ENCODE measurements at places on chromosomes 5 and 9. TPM values are rescaled to one million over a fixed set of nuclear protein-coding genes. Genes with fewer than 3 reads are reported as not detected.

GRCh38 chr5:3456121-3456681 is 139.4 kb upstream of the IRX1 start:
- no peak for DNase-seq

GRCh38 chr5:122775550-122776542 is 966 bp downstream of the SNX2 start:
- DNase-seq: no peak

GRCh38 chr9:76766126-76766525 is 1.9 kb downstream of the PCA3 start:
- no peak for DNase-seq

GRCh38 chr5:91888810-91889209 is 505.7 kb upstream of the ARRDC3 start:
- no peak for DNase-seq

GRCh38 chr5:160655717-160656116 is 196.3 kb downstream of the ATP10B start:
- DNase-seq: no peak

- no peak for DNase-seq
Observed at GRCh38 chr9:117616431-117616831, 87.8 kb upstream of the TLR4 start.

DNA sequence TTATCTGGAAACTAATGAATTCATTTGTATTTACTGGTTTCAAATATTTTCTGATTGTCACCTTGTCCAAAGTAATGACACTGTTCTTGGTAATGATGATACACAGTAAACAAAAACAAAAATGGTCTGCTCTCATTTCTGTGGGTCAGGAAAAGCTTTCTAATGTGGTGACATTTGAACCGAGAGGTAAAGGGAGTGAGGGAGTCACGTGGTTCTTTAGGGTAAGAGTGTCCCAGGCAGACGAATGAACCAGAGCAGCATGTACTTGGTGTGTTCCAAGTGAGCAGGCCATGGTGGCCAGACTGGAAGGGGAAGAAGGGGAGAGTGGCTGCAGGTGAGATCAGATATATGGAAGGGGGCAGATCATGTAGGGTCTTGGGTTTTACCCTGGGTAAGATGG is 247.0 kb upstream of the SLC30A5 start:
- DNase-seq: no peak

GRCh38 chr9:135048758-135049444 is 38.6 kb upstream of the OLFM1 start:
- DNase-seq: peak; percentile 85

GRCh38 chr9:106722051-106722753 is 140.8 kb upstream of the ZNF462 start:
- DNase-seq: no peak

GRCh38 chr9:107176436-107177151 is 106.5 kb upstream of the RAD23B start:
- no peak for DNase-seq

- no peak for DNase-seq
Observed at GRCh38 chr5:20145240-20145639, 157.2 kb upstream of the CDH18 start.

DNA sequence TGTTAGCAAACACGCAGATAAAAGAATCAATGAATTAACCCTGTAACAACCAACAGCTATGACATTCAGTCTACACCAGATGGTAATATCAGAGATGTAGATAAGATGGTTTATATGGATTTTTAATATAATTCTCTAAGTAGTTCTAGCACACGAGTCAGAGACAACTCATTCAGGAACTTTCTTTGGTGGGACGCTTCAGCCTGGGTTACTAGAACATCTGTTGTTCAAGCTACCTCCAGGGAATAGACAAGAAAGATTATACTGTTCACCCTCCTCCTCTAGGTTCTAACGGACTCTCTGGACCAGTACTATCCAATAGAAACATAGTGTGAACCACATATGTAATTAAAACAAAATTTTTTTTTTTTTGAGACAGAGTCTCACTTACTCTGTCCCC is 73.8 kb downstream of the RAPGEF1 start:
- no peak for DNase-seq

GRCh38 chr5:98639274-98639673 is 134.2 kb upstream of the RGMB start:
- no peak for DNase-seq

- no peak for DNase-seq
Observed at GRCh38 chr5:143653256-143653655, 158.7 kb upstream of the HMHB1 start.

GRCh38 chr9:89963280-89963679 is 358.5 kb downstream of the GADD45G start:
- DNase-seq: no peak

DNA sequence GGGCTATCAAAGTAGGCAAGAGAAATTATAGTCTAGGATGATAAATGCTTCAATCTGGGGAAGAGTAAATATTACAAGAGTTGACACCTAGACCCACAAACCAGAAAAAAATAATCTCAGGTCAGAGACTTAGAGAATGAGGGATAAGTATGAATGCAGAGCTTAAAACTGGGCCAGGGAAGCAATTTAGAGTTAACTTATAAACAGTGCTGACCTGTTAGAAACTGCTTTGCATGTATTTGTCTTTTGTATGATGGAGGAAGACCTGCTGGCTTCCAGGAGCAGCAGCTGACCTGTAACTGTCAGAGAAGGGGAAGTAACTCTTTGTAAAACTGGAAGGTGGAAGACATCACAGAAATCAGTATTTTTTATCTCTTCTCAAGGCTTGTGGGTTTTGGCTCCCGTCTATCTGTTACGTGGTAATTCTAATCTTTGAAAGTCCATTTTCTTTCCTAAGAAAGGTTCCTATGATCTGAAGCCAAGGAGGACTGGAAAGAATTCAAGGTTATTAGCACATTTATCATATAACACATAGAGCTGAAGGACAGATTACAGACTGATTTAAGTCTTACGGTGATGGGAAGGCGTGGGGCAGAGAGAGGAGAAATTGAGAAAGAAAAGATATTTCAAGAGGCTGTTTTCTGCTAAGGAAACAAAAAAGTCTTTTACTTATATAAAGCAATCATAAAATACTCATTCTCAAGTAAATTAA is 114.7 kb upstream of the ADAMTS19 start:
- DNase-seq: no peak

DNA sequence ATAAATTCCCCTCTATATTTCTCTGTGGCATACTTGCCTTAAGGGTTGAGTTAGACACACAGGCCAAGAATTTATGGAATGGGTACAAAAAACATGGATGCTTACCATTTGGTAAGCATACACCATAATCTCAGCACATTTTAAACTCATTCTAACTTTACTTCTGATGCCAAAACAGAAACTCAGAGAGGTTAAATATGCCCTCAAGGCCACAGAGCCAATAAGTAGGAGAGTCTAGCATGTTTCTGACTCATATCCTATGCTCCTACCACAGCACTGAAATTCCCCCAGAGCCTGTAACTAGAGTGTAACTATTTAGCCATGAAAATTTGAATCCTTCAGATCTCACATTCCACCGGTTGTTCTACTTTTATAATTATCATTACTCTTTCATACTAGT is 559.7 kb downstream of the ACTL7B start:
- DNase-seq: no peak

- DNase-seq: no peak
Observed at GRCh38 chr9:470552-471194, 256.0 kb downstream of the DOCK8 start.

GRCh38 chr9:126485662-126486061 is 128.1 kb upstream of the LMX1B start:
- no peak for DNase-seq

DNA sequence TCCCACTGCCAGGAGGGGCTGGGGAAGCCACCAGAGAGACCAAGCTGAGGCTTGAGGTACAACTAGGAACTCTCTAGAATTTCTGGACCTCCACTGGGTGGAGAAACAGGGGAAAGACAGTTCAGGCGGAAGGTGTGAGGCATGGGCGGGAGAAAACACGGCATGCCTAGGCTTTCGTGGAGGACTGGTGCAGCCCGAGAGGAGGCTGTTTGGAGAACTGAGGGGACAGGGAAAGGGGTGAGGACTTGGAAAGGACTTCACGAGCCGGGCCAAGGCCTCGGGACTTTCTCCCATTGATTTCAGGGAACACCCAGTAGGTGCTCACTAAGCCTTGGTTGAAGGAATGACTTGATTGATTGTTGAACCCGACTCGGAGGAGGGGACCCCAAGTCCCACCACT is 9.5 kb upstream of the ADGRD2 start:
- DNase-seq: no peak

- DNase-seq: no peak
Observed at GRCh38 chr9:14352503-14352902, 38.6 kb upstream of the NFIB start.

DNA sequence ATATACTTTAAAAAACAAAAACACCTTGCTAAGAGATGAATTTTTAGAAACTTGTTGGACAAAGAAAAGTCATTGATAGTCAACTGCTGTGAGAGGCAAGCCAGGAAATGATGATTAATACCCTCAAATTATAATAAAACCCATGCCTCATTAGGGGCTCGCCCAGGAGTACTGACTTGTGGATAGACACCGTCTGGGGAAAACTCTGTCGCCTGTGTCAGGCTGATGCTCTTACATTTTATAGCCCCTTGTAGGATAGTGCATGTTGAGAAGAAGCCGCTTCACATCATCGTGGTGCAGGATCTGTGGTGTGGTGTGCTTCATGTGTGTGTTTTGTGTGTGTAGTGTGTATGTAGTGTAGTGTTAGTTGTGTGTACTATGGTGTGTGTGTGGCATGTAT is 39.1 kb downstream of the SYK start:
- DNase-seq: no peak

DNA sequence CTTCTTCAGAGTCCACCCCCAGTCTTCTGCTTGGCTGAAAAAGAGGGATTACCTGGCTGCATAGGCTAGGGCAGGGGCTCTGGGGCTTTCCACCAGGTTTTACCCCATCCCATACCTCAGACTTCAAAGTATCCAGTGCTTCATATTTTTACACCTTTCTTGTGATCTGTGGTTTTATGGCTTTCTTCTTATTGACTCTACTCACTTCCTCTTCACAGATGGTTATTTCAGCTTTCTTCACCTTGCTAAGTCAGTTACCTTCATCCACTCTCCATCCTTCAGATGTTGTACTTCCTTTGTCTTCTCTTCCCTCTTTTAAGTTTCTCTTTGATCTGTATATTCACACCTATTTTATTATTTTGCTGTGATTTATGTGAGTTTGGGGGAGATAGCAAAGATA is 104.3 kb downstream of the GRIA1 start:
- no peak for DNase-seq

DNA sequence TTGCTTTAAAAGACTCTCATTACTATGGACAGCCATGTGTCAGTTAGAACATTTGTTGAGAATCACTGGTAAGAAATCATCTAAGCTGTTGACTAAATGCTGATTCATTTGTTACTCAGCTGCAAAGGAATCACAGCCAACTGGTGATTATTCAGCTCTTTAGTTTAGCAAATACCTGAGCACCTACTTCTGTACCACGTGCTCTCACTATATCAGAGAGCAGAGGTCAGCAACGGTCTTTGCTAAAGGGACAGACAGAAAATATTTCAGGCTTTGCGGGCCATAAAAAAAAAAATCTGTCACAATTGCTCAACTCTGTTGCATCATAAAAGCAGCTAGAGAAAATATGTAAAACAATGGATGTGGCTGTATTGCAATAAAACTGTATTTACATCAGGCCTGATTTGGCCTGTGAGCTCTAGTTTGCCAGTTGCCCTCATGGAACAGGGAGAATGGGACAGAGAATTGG is 377.6 kb downstream of the DNAH5 start:
- no peak for DNase-seq

- DNase-seq: no peak
Observed at GRCh38 chr9:135741276-135742219, 39.6 kb downstream of the KCNT1 start.

RNF183 gene
- total RNA-seq: not detected

HTR1A gene
- total RNA-seq: not detected

DMGDH gene
- 4.2 TPM for total RNA-seq

NR2F1 gene
- 97.2 TPM for total RNA-seq

UNC13B gene
- total RNA-seq: 20.4 TPM

RNF130 gene
- 103 TPM for total RNA-seq

IFNE gene
- 3.2 TPM for total RNA-seq

SPAG8 gene
- not detected for total RNA-seq

CPLANE1 gene
- 26.5 TPM for total RNA-seq
